ENCODE measurements at places on chromosomes 16 and 17. TPM values are rescaled to one million over a fixed set of nuclear protein-coding genes. Genes with fewer than 3 reads are reported as not detected.

The TSR1 gene
- total RNA-seq, result 44.8 TPM

The PMP22 gene
- 32.2 TPM for total RNA-seq

The RAPGEFL1 gene
- 1.9 TPM for total RNA-seq

The TP53TG3E gene
- not detected for total RNA-seq

The RAB34 gene
- total RNA-seq, result 25.6 TPM

The EVPL gene
- 0.05 TPM for total RNA-seq

The PRSS36 gene
- total RNA-seq, result 0.51 TPM

The SMIM22 gene
- not detected for total RNA-seq

The ACSM2A gene
- under 0.01 TPM for total RNA-seq

The FDXR gene
- total RNA-seq, result 59.5 TPM

The SOX8 gene
- 0.33 TPM for total RNA-seq

The LLGL2 gene
- total RNA-seq, result 14.8 TPM

The DBNDD1 gene
- total RNA-seq, result 10.4 TPM

The GRAP gene
- total RNA-seq, result 150 TPM

The KNOP1 gene
- total RNA-seq, result 15.8 TPM

The GAST gene
- total RNA-seq, result not detected

The HBA2 gene
- 0.42 TPM for total RNA-seq

The CHST4 gene
- total RNA-seq, result not detected

The CHST5 gene
- not detected for total RNA-seq

The VASN gene
- total RNA-seq, result 1.9 TPM

The KREMEN2 gene
- not detected for total RNA-seq

The ZG16 gene
- not detected for total RNA-seq

The RND2 gene
- total RNA-seq, result 0.17 TPM

The PTX4 gene
- total RNA-seq, result not detected

The CCDC182 gene
- total RNA-seq, result not detected

The GALNS gene
- total RNA-seq, result 26.3 TPM

The ARL5C gene
- total RNA-seq, result not detected

The CLCN7 gene
- 69.9 TPM for total RNA-seq

The OTOA gene
- not detected for total RNA-seq

The GLTPD2 gene
- total RNA-seq, result not detected

The KRTAP4-6 gene
- total RNA-seq, result 0.19 TPM

The CTRB2 gene
- not detected for total RNA-seq

The TCAP gene
- 0.60 TPM for total RNA-seq

The ABCA10 gene
- total RNA-seq, result 0.88 TPM

The GNPTG gene
- 40.3 TPM for total RNA-seq

The GUCY2D gene
- not detected for total RNA-seq

The OMG gene
- 4.4 TPM for total RNA-seq

The KRT23 gene
- total RNA-seq, result 0.47 TPM

All from dermis blood vessel endothelial cell (primary cell).